ENCODE measurements at places on chromosomes 3 and 15. TPM values are rescaled to one million over a fixed set of nuclear protein-coding genes. Genes with fewer than 3 reads are reported as not detected.

DNA sequence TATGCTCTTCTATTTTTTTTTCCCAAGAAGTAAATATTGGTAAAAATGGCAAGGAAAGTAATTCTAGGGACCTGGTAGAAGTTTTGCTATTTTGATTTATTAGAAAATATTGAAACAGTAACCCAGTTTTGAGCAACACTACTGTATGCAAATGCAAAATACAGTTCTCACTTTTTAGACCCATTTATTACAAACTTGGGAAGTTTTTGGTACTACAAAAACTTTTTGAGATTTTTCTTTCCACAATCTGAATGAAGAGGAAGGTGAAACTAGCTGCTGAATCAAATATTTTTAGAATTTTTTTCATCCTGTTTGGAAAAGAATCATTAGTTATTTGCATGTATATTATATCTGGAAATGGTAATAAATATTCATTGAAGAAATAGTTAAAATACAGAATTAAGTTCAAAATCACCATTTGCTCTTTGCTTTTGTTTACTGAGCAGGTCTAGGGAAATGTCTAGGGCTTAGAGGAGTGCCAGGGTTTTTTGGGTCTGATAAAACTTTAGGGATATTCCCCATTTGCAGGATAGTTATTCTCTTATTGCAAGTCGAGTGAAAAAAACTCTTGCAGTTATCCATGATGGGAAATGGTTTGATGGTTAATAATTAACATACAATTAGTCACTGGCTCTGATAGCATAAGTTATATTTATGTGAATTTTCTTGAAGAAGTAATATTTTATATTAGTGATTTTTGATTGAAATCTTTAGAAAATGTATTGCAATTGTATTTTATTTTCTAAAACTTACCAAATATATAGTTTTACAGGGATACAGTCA, 47.0 kb downstream of the TCF12 start:
- H3K4me1 ChIP-seq: peaks cover 20% of the 10 kb centered on the region
- no peak overlapping the region for H3K4me3 ChIP-seq
- H3K36me3 ChIP-seq: no peaks in the 10 kb centered on the region
- H3K27me3 ChIP-seq: no peaks in the 10 kb centered on the region
- DNase-seq: no peak

Gene CCR2
- not detected for total RNA-seq

- no peaks in the 10 kb centered on the region for H3K27me3 ChIP-seq
- H3K4me3 ChIP-seq: no peak overlapping the region
- no peaks in the 10 kb centered on the region for H3K36me3 ChIP-seq
- DNase-seq: no peak
- no peaks in the 10 kb centered on the region for H3K4me1 ChIP-seq
- no peak overlapping the region for H3K27ac ChIP-seq
These were observed 102.6 kb upstream of the TSPAN3 start for GRCh38 chr15:77173487-77173886.

Gene ROPN1
- not detected for total RNA-seq

DNA sequence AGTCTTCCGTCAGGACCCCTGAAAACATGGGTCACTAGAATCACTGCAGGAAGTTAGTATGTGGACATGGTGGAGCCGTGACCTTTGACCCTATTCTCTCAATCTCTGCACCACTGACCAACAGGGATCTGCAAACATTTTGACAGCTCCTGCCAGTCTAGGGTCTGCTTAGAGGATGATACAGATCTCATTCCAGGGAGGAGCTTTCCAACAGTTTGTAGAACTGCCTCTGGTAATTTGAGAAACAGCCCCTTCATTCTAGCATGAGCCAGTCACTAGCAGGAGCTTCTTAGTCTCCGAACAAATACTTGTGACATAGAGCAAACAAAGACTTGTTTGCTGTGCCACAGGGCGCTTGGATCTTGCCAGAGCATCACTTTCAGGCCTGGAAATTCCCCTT, 270.3 kb upstream of the CFAP20DC start:
- H3K4me3 ChIP-seq: no peak overlapping the region
- H3K27ac ChIP-seq: no peak overlapping the region
- DNase-seq: no peak
- no peaks in the 10 kb centered on the region for H3K36me3 ChIP-seq
- no peaks in the 10 kb centered on the region for H3K4me1 ChIP-seq

DNA sequence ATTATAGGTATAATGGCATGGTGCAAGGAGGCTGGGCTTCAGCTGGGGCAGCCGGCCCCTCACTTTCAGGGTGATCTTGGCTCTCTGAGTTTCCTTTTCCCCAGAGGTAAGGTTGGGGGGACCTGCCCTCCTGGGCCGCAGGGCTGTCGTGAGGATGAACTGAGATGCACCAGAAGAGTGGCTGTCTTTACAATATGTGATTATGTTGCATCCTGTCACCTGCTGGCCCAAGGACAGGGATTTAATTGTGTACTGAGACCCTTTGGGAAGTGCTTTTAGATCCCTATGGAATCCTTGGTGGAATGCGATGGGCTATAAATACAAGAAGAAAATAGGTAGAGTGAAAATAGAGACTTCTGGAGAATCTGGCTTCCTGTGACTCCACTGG, 22.1 kb downstream of the ANAPC13 start:
- no peaks in the 10 kb centered on the region for H3K4me1 ChIP-seq
- no peaks in the 10 kb centered on the region for H3K27me3 ChIP-seq
- H3K36me3 ChIP-seq: no peaks in the 10 kb centered on the region
- H3K27ac ChIP-seq: no peak overlapping the region
- H3K4me3 ChIP-seq: no peak overlapping the region

Gene LRRC15
- total RNA-seq: 0.28 TPM

DNA sequence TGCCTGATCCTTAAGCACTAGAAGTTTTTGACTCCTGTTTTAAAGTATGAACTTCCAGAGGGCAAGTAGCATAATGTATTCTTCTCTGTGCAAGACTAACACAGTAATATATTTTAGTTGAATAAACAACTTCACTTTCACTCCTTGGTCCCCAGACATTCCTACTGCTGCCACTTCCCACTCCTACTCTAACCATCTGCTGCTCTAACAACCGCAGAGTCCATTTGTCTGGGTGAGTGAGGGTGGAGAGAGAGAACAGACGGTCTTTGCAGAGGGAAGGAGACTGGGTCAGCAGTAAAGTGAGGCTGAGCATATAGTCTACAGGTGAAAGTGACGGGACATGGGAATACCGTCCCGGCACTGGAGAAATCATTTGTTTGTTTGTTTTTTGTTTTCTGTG, 301.0 kb upstream of the SLCO3A1 start:
- H3K36me3 ChIP-seq: no peaks in the 10 kb centered on the region
- H3K27me3 ChIP-seq: no peaks in the 10 kb centered on the region
- no peak for DNase-seq
- H3K27ac ChIP-seq: no peak overlapping the region
- no peaks in the 10 kb centered on the region for H3K4me1 ChIP-seq

DNA sequence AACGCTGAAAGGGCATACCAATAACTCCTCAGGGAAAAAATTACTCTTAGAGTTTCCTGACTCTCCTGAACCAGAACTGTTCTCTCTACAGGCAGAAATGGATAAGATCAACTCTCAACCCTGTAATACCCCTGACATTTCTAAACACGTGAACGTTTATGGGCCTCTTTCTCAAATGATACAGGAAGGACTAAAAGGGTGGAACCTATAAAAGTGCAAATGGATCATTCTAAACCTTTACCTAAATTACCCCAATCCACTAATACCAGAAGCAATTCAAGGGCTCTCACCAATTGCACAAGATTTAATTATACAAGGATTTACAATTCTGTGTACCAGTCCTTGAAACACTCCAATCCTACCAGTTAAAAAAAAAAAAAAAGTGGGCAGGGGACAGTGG, 98.0 kb upstream of the FAM174B start:
- no peaks in the 10 kb centered on the region for H3K36me3 ChIP-seq
- H3K4me1 ChIP-seq: no peaks in the 10 kb centered on the region
- no peak overlapping the region for H3K27ac ChIP-seq
- H3K4me3 ChIP-seq: no peak overlapping the region

DNA sequence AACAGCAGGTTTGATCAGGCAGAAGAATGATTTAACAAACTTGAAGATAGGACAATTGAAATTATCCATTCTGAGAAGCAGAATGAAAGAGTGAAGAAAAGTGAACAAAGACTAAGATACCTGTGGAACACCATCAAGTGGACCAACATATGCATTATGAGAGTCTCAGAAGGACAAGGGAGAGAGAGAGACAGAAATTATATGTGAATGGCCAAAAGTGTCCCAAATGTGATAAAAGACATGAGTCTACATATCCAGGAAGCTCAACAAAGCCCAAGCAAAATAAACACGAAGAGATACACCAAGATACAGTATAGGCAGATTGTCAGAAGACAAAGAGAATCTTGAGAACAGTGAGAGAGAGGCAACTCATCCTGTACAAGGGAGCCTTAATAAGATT, 5.6 kb upstream of the NR1I2 start:
- H3K27me3 ChIP-seq: peaks cover 14% of the 10 kb centered on the region
- no peak overlapping the region for H3K4me3 ChIP-seq
- no peak overlapping the region for H3K27ac ChIP-seq
- DNase-seq: no peak
- H3K4me1 ChIP-seq: no peaks in the 10 kb centered on the region

Gene TMC3
- not detected for total RNA-seq

- no peaks in the 10 kb centered on the region for H3K36me3 ChIP-seq
- H3K27me3 ChIP-seq: peaks cover 8% of the 10 kb centered on the region
- H3K4me1 ChIP-seq: no peaks in the 10 kb centered on the region
- no peak overlapping the region for H3K27ac ChIP-seq
- no peak overlapping the region for H3K4me3 ChIP-seq
- no peak for DNase-seq
These were observed 2.5 kb downstream of the CD200 start for GRCh38 chr3:112335434-112335781.

Gene SCN11A
- total RNA-seq: not detected

Gene OXTR
- 2.7 TPM for total RNA-seq

GRCh38 chr3:27345045-27345444, 24.1 kb downstream of the NEK10 start:
- H3K27me3 ChIP-seq: no peaks in the 10 kb centered on the region
- no peak overlapping the region for H3K27ac ChIP-seq
- no peaks in the 10 kb centered on the region for H3K36me3 ChIP-seq
- no peak for DNase-seq

Gene TUSC7
- total RNA-seq: not detected

DNA sequence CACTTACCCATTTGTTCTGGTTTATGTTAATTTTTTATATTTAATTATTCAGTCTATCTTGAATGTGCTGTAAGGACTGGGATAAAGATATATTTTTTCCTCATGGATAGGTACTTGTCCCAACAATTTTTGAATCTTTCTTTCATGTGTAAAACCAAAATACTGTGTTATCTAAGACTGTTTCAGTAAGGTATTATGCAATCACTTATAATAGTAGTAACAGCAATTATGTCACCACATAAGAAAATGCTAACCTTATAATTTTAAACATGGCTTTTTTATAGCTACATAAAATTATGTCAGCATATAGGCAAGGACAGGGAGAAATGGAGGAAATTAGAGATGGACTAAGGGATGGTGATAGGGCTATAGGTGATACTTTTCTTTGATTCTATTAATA, 2.9 kb upstream of the CTDSPL start:
- no peak overlapping the region for H3K27ac ChIP-seq
- no peak for DNase-seq
- no peaks in the 10 kb centered on the region for H3K36me3 ChIP-seq
- H3K4me1 ChIP-seq: peaks cover 11% of the 10 kb centered on the region

Gene WDR53
- 18.6 TPM for total RNA-seq

Gene CCDC13
- 0.82 TPM for total RNA-seq

Gene PTPRG
- total RNA-seq: 0.74 TPM

Gene FILIP1L
- 3.2 TPM for total RNA-seq

Gene TRAT1
- total RNA-seq: 0.21 TPM

DNA sequence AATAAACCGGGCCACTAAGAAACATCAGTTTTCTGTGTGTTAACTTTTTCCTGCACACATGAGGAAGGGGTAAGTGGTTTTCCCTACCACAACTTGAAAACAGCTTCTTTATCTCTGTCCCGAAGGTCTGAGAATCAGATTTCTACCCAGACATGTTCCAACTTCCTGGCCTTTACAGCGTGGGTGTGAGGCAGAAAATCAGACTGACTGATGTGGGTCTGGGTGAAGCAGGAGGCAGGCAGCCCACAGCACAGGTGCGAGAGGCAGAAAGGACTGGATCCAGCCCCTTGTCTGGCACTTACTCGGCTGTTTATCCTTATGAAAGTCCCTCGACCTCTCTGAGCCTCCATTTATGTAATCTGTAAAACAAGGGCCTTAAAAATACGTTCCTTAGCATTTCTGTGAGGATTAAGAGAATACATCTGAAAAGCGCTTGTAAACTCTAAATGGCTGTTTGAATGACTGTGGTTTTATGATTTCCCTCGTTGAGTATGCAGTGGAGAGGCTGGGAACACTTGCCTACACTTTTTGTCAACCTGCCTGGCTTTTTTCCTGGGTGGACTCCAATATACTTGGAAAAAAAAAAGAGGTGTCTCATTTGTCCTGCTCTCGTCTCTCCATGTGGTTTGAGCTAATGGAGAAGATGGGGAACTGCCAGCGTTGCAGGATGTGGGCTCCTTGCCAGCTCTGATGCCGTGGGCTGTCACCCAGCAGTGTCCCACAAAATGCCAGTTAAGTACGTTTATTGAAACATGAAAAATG, 3.1 kb downstream of the AGBL1 start:
- no peaks in the 10 kb centered on the region for H3K4me1 ChIP-seq
- no peak overlapping the region for H3K4me3 ChIP-seq
- H3K27me3 ChIP-seq: peaks cover 7% of the 10 kb centered on the region
- no peak for DNase-seq
- no peaks in the 10 kb centered on the region for H3K36me3 ChIP-seq

Gene CPNE9
- 0.13 TPM for total RNA-seq

DNA sequence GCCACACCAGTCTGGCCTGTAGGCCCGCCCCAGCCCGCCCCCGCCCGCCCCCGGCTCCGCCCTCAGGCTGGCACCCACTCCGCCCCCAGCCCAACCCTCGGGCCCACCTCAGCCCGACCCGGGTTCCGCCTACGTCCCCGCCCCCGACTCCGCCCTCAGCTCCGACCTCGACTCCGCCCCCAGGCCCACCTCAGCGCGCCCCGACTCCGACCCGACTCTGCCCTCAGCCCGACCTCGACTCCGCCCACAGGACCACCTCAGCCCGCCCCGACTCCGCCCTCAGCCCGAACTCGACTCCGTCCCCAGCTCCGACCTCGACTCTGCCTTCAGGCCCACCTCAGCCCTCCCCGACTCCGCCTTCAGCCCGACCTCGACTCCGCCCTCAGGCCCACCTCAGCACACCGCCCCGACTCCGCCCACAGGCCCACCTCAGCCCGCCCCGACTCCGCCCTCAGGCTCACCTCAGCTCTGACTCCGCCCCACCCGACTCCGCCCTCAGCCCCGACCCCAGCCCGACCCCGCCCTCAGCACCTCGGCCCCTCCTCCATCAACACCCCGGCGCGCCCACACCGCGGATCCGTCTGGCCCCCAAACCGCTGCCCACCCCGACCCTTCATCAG, at the start of gene RAB43:
Gene RAB43 (minus strand): TSS at position 13 of the 620 bp plus-strand sequence. CDS start 315 bp downstream, outside the sequence.
- peak within 1 kb of the TSS; percentile 76 for H3K4me3 ChIP-seq
- peak within 1 kb of the TSS; percentile 91 for H3K27ac ChIP-seq
- H3K27me3 ChIP-seq: no peaks in the 10 kb centered on the region
- peaks cover 27% of the 10 kb centered on the region for H3K4me1 ChIP-seq
- no peaks in the 10 kb centered on the region for H3K36me3 ChIP-seq

- H3K4me3 ChIP-seq: no peak overlapping the region
- no peaks in the 10 kb centered on the region for H3K27me3 ChIP-seq
- no peak for DNase-seq
- H3K27ac ChIP-seq: no peak overlapping the region
- H3K36me3 ChIP-seq: no peaks in the 10 kb centered on the region
- H3K4me1 ChIP-seq: no peaks in the 10 kb centered on the region
These were observed 26.8 kb upstream of the INSYN1 start for GRCh38 chr15:73779974-73780373.

Gene CHRM5
- not detected for total RNA-seq
